ENCODE measurements at places on chromosomes 6 and 20.

DNA sequence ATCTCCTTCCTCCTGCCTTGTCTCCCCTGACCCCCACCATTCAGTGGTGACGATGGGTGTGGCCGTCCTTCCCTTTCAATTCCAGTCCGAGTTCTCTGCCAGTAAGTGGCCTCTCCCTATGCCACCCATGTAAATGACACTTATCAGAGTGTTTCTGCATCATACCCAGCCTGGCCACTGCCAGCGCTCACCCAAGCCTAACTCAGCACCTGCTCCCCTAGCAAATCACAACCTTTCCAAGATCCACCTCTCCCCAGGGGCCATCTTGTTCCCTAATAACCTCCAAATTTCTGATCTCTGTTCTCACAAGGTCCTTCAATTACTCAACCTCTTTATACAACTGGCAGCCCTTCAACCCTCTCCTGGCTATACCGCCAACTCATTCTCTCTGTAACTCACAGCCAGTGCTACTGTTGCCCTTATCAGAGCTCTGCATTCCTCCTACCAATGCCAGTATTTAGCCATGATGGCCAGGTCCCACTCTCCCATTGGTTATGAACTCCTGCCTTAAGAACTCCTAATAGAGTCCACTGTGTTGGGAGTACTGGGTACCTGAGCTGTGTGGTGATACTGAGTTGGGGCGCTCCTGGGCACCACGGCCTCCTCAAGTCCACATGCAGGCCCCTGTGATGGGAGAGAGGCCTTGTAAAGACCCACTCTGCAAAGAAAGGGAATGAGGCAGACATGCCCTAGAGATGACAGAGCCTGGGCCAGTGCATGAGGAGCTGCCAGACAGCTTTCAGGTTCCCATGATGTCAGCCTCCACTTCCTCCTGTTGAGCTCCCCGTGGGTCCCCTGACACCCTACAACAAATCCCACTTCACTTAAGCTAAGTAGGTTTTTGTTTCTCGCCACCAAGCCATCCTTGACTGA, 187.4 kb upstream of the RREB1 start:
- no peak for DNase-seq

DNA sequence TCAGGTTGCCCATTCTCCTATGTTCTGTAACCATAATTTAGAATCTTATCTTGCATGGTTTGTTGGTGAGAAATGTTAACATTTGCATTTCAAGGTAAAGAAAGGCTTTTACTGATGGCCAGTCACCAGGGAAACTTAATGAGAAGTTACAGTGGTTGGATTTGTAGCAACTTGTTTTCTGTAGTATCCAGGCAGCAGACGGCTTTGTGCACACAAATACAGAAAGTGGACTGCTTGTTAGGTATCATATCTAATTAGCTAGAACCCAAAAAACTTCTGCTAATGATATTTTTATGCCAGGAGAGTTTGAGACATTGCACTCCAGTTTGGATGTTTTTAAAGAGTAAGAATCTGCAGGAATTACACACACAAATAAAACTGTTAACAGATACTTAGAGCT, 578.0 kb downstream of the DOK5 start:
- no peak for DNase-seq

DNA sequence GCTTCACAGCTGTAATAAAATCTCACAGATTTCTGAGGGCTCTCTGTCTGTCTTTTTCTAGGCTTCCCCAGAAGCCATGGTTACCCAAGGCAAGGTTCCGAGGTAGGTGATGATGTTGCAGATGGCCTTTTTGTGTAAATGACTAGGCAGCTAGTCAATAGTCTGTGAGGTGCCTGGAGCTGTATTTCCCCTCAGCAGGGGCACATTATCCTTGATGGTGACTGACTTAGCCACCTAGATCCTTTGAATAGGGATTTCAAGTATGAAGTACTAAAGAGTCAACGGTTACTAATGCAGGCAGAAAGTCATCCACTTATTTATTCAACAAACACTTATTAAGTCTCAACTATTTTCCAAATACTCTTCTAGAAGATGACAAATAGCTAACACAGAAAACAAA, 49.3 kb upstream of the L3MBTL3 start:
- no peak for DNase-seq

- no peak for DNase-seq
These were observed 859 bp upstream of the SMIM29 start for GRCh38 chr6:34249469-34250261.

DNA sequence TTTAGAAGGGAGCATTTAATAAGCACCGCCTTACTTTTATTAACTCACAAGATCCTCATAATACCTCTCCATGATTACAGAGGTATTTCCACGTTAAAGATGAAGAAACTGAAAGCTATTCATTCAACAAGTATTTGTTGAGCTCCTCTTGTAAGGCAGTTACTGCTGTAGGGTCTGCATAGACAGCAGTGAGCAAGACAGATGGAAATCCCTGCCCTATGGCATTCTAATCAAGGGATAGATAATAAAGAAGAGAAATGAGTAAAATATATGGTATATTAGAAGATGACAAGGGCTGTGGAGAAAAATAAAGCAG, 77.8 kb upstream of the CTNNBL1 start:
- DNase-seq, result no peak

- no peak for DNase-seq
These were observed 21.7 kb downstream of the UCKL1 start for GRCh38 chr20:63934271-63935068.

GRCh38 chr20:32007787-32008616, 2.2 kb upstream of the CCM2L start:
- no peak for DNase-seq

- no peak for DNase-seq
These were observed 19.4 kb downstream of the TINAG start for GRCh38 chr6:54327631-54328030.

DNA sequence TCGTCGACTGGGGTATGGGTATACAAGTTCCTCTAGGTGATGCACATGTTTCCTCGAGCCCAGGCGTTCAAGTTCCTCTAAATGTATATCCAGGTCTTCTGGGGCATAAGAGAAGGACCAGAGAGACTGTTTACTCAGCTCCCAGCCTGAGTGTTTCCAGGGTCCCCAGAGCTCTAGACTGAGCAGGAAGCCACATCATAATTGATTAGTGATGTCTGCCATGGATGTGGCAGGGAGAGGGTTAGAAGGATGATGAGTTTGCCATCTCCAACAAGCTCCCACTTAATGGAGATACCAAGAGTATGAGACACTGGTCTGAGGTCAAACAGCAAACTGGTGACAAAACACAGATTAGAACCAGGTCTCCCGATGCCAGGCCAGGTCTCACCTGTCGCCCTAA, 74.8 kb downstream of the PREX1 start:
- no peak for DNase-seq

DNA sequence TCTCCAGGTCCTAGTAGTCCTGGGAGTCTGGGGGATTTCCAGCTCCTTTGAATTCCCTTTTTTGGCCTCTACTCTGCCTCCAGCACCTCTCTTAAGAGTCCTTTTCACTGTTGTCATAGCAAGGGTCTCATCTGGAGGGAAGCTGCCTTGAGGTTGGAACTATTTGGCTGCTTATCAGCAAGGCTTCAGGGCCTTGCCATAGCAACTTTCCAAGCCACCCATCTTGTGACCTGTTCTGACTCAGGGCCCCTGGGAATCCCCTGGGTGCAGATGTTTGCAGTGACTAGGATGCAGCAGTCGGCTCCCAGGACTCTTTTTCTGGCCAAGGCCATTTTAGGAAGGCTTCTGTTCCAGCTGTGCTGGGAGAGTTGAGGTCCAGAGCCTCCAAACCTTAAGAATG, 12.4 kb downstream of the PKIG start:
- no peak for DNase-seq

GRCh38 chr6:2141644-2142290, 103.6 kb downstream of the GMDS start:
- DNase-seq, result no peak

DNA sequence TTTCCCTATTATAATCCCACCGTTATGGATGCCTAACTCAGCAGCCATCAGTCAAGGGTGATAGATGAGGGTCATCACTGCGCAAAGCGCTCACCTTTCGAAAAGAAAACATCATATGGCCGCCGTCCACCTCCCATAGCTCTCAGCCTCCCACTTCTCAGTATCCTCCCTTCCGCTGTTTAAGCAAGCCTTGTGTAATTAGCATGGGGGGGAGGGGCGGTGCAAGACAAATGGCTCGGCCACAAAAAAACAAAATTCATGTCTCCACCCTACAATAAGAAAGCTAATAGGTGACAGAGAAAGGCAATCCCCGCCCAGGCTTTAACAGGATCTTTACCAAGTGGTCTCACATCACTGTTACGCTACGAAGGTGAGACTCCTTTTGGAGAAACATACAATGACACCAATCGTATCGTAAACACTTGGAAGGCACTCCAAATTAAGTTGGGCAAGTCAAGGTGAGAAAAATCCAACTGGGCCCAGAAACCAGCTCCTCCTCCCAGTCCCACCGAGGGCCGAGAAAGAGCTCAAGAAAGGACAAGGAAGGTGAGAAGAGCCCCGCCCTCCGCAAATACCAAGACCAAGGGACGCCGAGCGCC, 645 bp downstream of the DDX39B start:
- peak; percentile 43 for DNase-seq

GRCh38 chr6:143408787-143409162, 41.7 kb downstream of the ADAT2 start:
- no peak for DNase-seq

GRCh38 chr6:29749668-29750067, 26.4 kb downstream of the HLA-F start:
- DNase-seq, result no peak

- DNase-seq, result no peak
These were observed 116.4 kb downstream of the TOX2 start for GRCh38 chr20:44031001-44031574.

- no peak for DNase-seq
These were observed 5.5 kb downstream of the OR2B6 start for GRCh38 chr6:27962506-27962905.

GRCh38 chr6:139398658-139399057, 24.2 kb upstream of the CITED2 start:
- DNase-seq, result no peak

- DNase-seq, result no peak
These were observed 246.0 kb upstream of the TENT5A start for GRCh38 chr6:81998432-81998831.

DNA sequence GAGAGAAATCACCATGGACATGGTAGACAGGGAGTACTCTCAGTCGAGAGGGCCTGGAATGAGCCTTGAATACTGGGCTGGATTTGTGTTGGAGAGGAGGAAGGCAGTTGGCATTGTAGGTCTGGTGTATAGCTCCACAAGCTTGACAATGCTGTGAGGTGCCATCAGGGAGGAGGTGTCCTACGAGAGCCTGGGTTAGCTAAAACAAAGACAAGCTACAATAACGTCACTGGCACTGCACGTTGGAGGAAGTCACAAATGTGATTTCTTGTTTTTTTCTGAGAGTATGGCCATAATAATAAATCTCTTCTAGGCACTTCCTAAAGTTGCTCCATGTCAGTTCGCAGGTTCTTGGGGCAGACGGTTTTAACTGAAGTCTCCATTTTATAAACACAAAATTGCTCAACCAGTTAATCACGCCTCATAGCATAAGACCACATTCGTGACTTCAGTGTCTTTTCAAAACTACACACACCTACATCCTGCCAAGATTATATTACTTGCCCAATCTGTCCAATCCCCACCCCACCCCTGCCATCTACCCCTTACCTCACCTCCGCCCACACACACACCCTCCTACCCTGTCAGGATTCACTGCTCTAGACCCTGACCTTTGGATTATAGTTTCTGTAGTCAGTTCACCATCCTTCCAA, 4.4 kb upstream of the HLA-DMB start:
- DNase-seq, result no peak

- no peak for DNase-seq
These were observed 14.3 kb upstream of the FAM135A start for GRCh38 chr6:70398783-70399728.

DNA sequence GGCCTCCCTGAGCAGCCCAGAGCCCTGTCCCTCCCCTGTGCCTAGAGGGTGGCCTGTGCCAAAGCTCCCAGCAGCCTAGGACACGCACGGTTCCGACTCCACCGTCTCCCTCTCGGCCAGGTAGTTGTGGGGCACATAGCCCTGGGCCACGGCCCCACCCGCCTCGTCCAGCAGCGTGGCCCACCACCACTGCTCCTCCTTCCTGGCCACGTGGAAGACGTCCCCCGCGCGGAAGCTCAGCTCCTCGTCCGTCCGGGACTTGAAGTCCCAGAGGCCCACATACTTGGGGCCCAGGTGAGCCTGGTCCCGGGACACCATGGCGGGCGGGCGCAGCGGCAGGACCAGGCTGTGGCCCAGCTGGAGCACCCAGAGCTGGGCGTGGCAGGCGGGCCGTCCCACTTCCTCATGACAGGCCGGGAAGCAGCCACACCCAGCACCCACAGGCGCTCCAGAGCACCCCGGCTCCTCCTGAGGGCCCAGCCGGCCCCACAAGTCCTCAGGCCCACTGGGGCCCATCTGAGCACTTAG, at the start of gene PTK6:
Gene PTK6, minus strand, starts transcription at position 380 of the 528 bp plus-strand sequence. Its CDS starts 62 bp downstream, at position 318.
- peak; percentile 38 for DNase-seq

- DNase-seq, result no peak
These were observed 39.8 kb downstream of the HIVEP1 start for GRCh38 chr6:12051861-12052368.

- DNase-seq, result no peak
These were observed 104.2 kb upstream of the STXBP5 start for GRCh38 chr6:147099974-147100373.

GRCh38 chr6:51398064-51398705, 579.5 kb downstream of the TFAP2B start:
- DNase-seq, result no peak

DNA sequence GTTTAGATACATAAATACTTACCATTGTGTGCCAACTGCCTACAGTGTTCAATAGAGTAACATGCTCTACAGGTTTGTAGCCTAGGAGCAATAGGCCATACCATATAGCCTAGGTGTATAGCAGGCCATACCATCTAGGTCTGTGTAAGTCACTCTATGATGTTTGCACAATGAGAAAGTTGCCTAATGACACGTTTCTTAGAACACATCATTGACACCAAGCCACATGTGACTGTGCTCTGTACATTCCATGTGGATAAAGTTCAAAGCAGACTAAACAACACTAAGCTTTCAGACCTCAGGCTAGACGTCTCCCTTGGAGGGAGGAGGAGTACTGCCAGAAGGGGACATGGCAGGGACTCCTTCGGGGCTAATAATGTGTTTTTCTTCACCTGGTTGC, 93.6 kb downstream of the KIF16B start:
- no peak for DNase-seq

GRCh38 chr6:157647261-157647915, 175.7 kb upstream of the SNX9 start:
- no peak for DNase-seq

DNA sequence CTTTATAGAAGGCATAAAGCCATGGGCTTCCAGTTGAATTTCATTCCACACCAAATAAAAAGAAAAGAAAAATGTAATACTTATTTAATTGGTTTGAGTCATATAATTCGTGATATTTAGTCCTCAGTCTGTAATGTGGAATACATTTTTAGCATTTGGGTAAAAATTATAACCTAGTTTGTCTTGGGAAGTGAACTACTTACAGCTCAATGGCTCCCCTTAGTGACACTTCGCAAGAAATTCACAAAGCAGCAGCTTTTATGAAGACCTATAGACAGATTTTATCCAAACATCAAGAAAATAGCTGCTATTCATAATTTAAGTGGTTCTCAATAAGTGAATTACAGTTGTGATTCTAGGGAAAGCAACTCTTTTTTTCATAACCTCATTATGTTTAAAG, 72.1 kb downstream of the RSPO3 start:
- DNase-seq, result no peak

- DNase-seq, result no peak
These were observed 144.0 kb upstream of the THBS2 start for GRCh38 chr6:169397684-169398083.

GRCh38 chr6:64113704-64114103, 478.1 kb downstream of the PHF3 start:
- DNase-seq, result no peak

GRCh38 chr6:106628658-106629102, 618 bp downstream of the RTN4IP1 start:
- no peak for DNase-seq

Data from activated T-cell treated with anti-CD3 and anti-CD28 coated beads for 48 hours (primary cell).